RPMI8226 (cell line): ENCODE measurements at places on chromosomes 5 and 9.

DNA sequence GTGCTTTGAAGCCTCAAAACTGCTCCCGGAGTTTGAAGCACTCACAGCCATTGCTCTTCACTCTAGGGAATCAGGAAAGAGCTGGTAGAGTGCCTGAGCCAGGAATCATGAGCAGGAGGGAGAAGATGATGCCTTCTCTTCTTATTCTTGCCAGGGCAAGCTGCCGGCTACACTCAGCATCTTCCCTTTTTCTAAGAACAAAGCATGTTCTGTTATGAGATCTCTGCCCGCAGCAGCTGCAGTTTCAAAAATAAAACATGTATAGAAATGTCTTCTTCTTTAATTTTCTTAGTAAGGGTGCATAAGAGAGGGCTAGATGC lies 57.9 kb upstream of the RICTOR start:
- no peak for DNase-seq

DNA sequence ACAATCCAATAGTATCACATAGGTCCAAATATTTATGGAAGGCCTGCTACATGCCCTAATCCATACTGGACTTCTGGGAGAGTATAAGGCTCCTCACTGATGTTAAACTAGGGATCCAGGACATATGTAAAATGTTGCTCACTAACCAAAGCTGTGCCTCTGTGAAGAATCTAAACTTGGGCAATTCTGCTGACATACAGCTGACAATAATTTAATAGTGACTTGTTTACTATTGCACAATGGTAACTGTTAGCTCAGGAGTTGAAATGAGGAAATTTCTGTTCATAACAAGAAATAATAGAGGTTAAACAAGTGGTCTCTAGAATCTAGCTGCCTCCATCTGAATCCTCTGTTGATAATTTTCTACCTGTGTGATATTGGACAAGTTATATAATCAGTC lies 14.9 kb upstream of the CTXN3 start:
- no peak for DNase-seq

- no peak for DNase-seq
Measured at GRCh38 chr9:7974335-7974960, 174.9 kb upstream of the DMAC1 start.

GRCh38 chr9:94586814-94587213 lies 6.8 kb downstream of the FBP2 start:
- no peak for DNase-seq

DNA sequence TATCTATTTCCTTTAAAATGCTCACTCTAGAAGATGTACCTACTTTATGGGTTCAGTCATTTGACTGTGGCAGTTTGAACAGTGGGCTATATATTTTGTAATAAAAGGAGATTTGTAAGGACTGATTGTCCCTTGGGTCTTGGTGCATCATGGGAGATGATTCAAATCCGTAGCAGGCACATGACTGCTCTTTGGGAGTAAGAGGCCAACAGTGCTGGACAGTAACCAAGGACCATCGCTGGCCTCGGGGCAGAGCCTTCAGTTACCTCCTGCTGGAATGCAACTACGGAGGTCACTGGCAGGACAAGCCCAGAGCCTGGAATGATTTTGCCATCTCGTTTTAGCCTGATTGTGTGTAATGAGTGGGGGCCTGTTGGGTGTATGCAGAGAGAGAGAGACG lies 7.0 kb upstream of the MAMDC2 start:
- DNase-seq, result no peak

DNA sequence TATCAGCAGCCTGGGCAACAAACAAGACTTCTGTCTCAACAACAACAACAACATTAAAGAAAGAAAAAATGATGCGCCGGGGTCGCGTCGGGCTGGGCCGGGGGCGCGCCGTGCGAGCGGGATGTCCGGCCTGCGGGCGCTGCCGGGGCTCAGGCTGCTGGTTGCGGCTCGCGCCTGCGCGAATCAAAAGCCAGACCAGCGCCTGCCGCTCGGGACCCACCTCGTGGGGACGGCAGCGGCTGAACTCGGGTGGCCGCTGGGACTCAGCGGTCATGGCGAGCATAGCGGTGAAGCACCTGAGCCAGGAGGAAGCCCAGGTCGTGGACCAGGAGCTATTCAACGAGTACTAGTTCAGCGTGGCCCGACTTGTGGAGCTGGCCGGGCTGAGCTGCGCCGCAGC lies 11.9 kb upstream of the NHP2 start:
- DNase-seq, result no peak

- DNase-seq, result no peak
Measured at GRCh38 chr9:108056805-108057386, 567.3 kb upstream of the KLF4 start.

DNA sequence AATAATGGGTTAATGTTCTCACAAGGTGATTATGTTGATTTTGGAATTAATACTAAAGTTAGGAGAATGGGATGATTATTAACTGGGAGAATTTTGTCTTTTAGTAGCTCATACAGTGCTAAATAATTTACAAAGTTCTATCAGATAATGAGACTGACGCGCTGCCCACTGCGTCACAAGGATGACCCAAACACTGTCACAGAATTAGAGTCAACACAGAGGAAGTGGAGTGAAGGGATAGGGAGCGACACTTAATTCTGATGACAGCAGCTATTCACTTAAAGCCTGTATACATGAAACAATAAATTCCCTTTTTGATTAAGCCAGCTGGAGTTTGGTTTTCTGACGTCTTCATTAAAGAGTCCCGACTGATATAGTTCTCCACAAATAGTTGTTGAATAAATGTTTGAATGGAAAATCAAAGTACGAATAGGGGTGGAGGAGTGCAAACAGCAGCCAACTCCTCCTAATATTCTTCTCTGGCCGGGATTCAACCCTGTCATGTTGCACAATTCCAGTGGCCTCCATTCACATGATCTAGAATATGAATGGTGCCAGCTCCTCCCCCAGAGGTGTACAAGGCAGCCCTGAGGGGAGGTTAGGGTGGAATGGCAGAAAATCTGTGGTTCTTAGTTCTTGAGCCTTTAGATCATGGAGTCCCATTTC lies 140.3 kb downstream of the PCSK1 start:
- no peak for DNase-seq

GRCh38 chr5:141692919-141693725 lies 11.1 kb upstream of the ARAP3 start:
- peak; percentile 15 for DNase-seq

DNA sequence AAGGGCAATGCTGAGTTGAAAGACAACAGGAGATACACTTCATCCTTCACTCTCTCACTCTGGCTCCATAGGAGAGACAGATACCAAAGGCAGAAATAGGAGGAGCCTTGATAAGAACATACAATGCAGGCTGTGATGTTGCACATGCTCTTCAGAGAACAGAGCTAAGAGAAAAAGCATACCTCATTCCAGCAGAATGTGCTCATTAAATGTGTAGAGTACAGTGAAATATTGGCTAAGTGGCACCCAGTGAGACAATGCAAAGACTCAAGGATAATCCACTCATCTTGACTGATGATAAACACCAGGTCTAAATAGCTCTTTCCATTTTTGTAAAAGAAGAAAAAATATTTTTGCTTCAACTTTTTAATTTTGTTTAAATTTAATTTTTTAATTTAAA lies 139.7 kb downstream of the OR2K2 start:
- no peak for DNase-seq

- DNase-seq, result no peak
Measured at GRCh38 chr9:84366683-84367082, 26.1 kb upstream of the SLC28A3 start.

- DNase-seq, result no peak
Measured at GRCh38 chr5:5116956-5117355, 23.2 kb upstream of the ADAMTS16 start.
